ENCODE measurements at places on chromosomes 12 and 14. TPM values are rescaled to one million over a fixed set of nuclear protein-coding genes. Genes with fewer than 3 reads are reported as not detected.
A peak's percentile ranks its signal among the peaks of the same experiment; 100 is the strongest.

The SOAT2 gene
- total RNA-seq, result 0.07 TPM

The GPX2 gene
- total RNA-seq, result 4.3 TPM

The SPRING1 gene
- 33.4 TPM for total RNA-seq

The GPR68 gene
- total RNA-seq, result 1.5 TPM

The ZC2HC1C gene
- 9.5 TPM for total RNA-seq

The ADSS1 gene
- 7.9 TPM for total RNA-seq

The GLS2 gene
- total RNA-seq, result 7.3 TPM

The BBOF1 gene
- total RNA-seq, result 1.5 TPM

The NDRG2 gene
- total RNA-seq, result 4.7 TPM

GRCh38 chr12:2374092-2374906, 321.5 kb downstream of the CACNA1C start:
- no peak for DNase-seq

DNA sequence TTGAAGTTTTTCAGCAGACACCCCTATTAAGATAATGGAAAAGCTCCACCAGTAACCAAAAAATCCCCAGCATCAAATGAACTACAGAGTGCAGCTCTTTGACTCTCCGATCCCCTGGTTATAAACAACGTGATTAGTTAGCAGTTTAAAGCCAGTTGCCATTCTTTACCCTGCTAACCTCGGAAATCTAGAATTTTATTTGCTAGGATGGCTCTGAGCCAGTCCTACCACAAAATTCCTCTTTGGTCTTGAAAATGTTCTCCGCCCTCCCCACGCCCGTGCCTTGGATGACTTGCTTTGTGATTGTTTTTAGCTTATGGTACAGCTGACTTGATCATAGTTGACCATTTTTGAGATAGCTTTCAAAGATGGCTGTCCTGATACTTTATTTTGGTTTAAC, 1.2 kb downstream of the KLHDC2 start:
- DNase-seq, result peak; percentile 81

- no peak for DNase-seq
Observed at GRCh38 chr14:37153483-37153882, 18.9 kb downstream of the SLC25A21 start.

DNA sequence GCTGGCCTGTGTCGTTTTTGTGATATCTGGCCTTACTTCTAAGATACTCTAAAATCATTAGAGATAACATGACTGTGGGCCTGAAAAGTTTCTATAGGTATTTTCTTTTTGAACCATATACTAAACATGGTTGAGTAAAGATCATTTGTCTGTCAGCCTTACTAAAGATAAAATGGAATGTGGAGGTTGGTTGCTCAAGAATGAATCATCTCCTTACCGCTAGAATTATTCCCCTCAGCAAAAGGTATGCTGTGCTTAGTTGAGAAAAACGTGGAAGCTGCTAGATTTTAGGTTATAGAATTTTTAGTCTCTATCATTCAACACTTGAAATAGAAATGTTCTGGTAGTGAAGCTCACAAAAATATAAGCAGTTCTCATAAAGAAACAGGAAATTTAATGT, 407.3 kb downstream of the AEBP2 start:
- DNase-seq, result peak; percentile 56

GRCh38 chr12:2443776-2444175, 351.0 kb upstream of the FKBP4 start:
- no peak for DNase-seq

DNA sequence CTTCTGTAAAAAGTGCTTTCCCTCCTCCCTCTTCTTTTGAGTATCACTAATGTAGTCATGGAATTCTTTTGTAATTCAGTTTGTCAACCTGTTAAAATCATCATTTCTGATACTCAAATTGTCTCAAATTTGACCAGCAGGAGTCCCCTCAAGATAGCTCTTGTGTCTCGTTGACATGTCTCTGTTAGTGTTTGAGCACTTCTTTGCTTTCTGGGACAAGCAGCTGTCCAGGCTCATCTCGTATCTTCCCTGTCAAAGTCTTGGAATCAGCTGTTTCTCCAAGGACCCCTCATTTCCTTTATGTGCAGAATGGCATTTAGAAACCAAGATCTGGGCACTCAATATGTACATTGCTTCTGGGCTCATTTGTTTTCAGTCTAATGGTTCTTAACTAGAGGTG, 10.7 kb downstream of the CIPC start:
- no peak for DNase-seq

DNA sequence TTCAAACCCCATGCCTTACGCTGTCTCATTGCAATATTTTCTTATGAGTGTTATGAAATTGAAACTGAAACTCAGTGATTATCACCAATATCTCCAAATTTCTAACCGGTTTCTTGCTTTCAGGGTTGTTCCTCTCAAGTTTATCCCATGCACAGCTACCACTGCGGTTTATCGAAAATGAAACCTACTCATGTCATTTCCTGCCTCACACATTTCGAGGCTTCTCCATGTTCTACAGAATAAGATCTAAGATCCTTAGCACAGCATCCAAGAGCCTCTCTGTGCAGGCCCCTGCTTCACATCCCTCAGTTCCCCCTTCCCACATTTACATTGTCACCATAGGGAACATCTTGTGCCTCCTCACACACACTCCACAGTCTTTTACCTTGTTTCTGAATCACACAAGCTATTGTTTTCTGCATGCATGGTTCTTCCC, 45.5 kb upstream of the FAR2 start:
- DNase-seq, result no peak

- peak; percentile 60 for DNase-seq
Observed at GRCh38 chr14:90301668-90302090, 30.1 kb downstream of the NRDE2 start.

GRCh38 chr14:37116933-37117849, 55.2 kb downstream of the SLC25A21 start:
- DNase-seq, result peak; percentile 95

- no peak for DNase-seq
Observed at GRCh38 chr12:114847441-114848035, 163.6 kb upstream of the TBX3 start.

DNA sequence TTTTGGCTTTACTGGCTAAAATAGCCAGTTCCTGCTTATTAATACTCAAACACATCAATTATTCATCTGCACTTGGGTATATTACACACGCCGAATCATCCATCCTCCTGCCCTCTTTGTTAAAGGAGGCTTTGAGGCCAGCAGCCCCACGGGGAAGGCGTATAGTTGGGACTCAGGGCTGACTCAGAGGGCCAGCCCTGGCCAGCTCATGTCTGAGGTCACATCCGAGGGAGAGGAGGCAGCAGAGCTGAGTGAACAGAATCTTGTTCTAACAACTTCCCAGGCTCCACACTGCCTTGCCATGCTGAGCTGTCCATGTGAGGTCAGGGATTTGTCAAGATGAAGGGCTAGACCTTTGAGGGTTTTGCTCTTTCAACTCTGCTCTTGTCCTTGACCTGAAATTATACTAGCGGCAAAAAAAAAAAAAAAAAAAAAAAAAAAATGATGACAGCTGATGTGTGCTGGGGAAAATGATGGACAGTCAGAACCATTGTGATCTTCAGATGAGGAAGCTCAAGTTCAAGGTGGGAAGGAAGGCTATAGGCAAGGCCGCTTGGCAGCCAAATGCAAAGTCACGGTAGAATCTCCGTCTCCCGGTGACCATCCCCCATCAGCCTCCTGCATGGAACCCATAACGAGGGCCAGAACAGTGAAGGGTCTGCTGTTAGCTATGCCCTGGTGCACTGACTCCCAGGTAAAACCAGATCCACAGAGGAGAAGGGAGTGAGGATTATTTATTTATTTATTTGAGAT, 12.5 kb upstream of the MARK3 start:
- DNase-seq, result peak; percentile 97

Measured in PC-3 (cell line).